ENCODE measurements at places on chromosomes 6 and 20. TPM values are rescaled to one million over a fixed set of nuclear protein-coding genes. Genes with fewer than 3 reads are reported as not detected.

DNA sequence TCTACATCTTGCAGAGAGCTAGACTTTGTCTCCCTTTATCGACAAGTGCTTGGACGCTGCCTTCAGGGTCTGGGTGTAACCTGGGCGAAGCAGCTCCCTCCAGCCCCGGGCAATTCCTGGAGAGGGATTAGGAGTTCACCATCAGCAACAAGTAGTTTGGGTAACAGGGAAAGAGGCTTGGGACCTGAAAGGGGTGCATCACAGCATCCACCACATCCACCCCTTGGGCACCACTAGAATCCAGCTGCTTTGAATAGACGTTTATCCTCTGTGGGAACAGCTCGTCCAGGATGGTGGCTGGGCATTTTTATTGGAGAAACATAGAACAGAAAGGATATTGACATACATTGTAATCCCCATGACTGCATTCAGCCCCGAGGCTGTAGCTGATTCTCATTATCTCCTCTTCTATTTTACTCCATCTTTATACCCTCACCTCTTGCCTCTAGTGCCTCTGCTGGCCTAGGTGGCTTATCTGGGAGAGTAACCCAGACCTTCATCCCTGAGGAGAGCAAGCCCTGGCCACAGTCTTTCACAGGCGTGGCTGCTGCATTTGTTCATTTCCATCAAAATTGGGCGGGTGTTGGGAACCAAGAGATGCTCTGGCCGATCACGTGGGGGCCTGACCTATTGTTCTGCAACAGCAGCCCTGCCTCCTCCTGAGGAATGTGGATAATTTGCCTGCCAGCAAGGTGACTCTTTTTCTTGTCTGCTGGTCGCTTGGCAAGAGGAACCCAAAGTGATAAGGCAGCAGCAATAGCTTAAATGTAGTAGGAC, 109.2 kb upstream of the RALGAPA2 start:
- DNase-seq = no peak

The THBS2 gene
- 20.4 TPM for total RNA-seq

- DNase-seq = no peak
These were observed 99.7 kb upstream of the EXOC2 start for GRCh38 chr6:792662-793061.

The ACSS1 gene
- total RNA-seq = 4.0 TPM

DNA sequence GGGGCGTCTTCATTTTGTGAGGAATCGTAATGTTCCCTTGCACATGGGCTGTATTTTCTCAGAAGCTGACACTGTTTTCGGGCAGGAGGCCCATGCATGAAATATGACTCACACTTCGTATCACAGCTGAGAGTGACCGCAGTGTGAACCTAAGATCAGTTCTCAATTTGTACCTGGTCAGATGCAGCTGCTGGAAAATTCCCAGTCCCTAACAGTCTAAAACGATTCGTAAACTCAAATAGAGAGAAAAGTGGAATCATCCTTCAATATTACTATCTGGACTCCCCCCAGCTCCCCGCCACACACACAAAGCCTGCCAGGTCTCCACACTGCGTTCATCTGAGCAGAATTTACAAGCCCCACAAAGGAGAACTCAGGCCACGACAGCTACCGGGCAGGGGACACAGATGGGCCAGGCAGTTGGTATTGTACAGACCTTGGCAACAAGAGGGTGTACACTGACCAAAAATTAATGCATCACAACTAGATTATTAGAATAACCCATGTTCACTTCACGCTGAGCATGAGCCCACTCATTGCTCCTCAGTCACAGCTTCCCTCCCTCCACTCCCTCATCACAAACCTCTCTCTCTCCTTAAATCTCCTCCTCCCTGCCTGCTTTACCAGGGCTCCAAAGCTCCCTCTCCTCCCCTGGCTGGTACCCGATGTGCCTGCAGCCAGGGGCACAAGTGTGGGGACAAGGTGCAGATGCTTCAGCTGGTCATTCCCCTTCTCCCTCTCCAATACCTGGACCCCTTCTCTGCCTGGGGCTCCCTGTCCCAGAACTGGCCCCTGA, 488.4 kb downstream of the PREX1 start:
- no peak for DNase-seq

DNA sequence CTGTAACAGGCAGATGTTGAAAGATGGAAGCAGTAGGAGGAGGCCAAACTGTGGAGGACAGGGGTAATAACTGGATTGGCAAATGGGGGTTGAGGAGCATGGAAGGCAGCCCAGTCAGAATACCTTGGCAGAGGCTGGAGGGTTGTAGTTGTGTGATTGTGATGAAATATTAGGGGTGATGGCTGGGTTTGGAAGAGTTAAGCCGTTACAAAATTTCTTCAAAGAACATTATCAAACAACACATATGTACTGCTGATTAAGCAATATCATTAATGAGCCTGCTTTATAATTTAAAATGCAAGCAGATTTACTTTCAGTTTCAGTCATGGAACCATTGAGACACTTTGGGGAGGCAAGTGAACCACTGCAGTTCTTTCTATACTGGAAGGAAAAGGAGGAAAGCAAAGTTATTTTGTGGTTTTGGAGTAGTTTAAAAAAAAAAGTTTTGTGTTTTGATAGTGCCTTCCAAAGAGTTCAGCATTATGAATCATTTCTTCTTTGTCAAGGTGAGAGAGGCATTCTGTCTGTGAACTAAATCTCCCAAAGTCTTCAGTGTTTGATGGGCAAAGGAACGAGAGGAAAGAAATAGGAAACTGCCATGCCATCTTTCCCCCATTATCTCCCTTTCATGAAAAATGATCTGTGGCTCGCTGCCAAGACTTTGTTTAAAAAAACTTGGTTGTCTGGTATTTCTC, 20.7 kb downstream of the FOXO3 start:
- DNase-seq = no peak

- no peak for DNase-seq
These were observed 24.4 kb upstream of the ARID1B start for GRCh38 chr6:156752666-156753301.

The TRIM31 gene
- total RNA-seq = not detected

GRCh38 chr20:16048876-16049275, 524.4 kb downstream of the KIF16B start:
- DNase-seq = no peak

DNA sequence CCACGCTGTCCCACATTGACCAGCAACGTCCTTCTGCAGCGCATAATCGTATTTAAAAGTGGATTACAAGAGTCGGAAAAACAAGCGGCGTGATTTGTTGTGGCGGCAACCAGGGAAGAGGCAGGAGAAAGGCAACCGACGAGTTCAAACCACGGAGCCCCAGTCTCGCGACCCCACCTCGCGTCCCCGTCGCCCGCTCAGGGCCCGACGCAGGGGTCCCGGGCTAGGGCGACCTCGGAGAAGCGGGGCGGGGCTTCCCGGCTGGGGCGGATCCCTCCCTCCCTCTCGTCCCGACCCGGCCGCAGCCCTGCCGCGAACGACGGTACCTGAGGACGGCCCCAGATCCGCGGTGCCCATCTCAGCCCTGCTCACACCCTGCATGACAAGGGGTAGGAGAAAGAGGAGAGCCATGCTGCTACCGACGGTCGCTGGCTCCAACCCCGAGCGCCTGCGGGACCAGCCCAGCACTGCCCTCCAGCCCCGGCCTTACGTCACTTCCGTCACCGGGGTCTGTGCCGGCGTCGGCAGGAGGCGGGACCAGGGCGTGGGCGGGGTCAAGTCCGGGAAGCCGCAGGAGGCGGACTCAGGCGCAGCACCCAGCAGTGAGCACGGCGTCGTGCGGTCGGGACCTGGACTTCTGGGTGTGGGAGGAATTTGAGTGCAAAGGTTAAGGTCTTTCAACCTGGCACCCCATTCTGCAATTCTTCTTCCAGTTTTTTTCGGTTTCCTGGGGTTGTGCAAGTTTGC, at the start of gene IFNGR1:
TSS of gene IFNGR1 (minus strand) at position 469 of the 747 bp plus-strand sequence. CDS start at position 411, 58 bp downstream.
- DNase-seq = peak; percentile 92

- no peak for DNase-seq
These were observed 125.3 kb downstream of the ANKS1A start for GRCh38 chr6:35014341-35014740.

DNA sequence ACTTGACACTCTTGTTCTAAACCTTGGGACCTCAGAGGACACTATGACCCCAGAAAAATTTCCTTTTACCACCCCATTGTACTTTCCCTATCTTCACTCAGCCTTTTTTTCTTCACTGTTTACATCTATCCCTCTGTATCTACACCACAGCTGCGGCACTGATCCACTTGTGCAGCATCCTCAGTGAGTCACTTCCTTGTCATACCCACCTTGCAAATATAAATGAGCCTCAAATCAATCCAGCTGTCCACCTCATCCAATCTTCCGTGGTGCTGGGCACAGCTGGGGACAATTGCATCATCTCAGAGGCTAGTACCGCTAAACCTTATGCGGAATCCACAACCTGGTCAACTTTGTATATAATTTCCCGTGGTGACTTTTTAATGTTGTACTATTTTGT, 710.5 kb downstream of the QKI start:
- DNase-seq = no peak

GRCh38 chr20:20606050-20606449, 106.4 kb downstream of the RALGAPA2 start:
- no peak for DNase-seq

The SAMD3 gene
- 0.38 TPM for total RNA-seq

GRCh38 chr6:100693249-100693927, 187.7 kb downstream of the ASCC3 start:
- no peak for DNase-seq

Measured in mesothelial cell of epicardium (in vitro differentiated cells).